ENCODE measurements at places on chromosomes 4 and X.

DNA sequence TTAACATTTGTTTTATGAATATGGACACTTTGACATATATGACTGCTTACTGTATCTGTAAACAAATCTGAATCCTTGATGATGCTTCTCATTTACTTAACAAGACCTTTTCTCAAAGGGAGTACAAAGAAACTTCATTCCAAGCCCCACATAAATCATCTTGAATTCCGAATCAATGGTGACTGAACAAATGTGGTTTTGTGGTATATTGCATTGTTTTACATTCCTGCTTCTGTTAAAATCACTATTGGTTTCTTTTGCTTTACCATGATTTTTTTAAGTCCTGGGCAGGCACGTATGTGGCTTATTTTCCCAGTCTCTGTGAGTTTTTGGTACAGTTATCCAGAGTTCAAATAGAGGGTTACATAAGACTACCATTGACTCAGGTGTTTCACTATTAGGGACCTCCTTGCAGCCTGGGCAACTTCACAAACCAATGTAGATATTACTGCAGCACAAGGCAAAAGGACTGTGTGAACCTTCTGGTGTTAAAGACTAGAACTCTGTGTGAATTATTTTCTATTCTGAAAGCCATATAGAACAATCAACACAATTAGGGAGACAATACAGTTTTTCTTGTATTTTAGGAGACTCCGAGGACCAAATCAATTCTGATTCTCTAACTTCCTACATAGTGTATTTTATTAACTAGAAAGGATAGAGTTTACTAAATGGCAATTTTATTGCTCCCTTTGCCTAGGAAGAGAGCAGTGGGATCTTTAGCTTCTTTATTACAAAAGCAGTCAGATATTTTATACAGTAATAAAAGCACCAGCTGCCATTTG is 196.4 kb downstream of the GALNTL6 start:
- no peak for DNase-seq

DNA sequence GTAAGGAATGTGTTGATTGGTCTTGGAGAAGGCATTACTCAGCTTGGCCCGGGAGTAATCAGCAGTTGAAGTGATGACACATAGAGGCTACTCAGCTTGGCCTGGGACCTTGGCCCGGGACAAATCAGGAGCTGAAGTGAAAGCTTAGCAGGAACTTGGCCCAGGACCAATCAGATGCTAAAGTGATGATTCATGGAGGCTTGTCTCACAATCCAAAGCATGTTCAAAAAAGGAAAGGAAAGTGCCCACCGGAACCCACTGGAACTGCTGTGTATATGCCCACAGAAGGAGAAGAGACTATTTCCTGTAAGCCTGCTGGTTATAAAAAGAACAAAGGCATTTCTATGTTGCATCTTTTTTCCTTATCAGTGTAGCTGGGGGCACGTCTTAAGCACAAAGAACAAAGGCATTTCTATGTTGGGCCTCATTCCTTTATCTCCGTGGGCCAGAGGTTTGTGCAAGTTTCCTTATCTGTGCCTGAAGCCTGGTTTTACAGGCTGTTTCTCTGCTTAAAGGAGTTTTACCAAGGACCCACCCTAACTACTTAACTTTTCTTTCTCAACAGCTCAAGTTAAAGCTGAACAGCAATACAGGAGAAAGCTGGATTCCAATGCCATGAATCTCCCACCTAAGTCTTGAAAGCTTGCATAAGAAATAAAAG is 1176.7 kb downstream of the NLGN4X start:
- no peak for DNase-seq

DNA sequence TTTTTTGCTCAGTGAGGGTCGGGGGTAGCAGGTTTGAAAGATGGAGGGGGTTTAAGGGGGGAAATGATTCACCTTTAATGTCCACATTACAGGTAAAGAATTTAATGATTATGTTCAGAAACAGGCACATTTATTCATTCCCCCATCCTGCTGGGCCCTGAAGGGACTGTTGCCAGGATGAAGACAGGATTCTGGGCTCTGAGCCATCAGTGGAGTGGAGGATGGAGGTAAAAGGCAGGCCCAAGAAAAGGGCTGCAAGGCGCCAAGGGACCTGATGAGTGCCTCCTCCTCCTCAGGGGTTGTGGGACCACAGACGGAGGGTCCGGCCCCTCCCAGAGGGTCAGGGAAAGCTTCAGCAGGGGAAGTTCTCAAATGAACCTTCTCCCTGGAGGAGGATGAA is 40.4 kb upstream of the PROM1 start:
- no peak for DNase-seq

DNA sequence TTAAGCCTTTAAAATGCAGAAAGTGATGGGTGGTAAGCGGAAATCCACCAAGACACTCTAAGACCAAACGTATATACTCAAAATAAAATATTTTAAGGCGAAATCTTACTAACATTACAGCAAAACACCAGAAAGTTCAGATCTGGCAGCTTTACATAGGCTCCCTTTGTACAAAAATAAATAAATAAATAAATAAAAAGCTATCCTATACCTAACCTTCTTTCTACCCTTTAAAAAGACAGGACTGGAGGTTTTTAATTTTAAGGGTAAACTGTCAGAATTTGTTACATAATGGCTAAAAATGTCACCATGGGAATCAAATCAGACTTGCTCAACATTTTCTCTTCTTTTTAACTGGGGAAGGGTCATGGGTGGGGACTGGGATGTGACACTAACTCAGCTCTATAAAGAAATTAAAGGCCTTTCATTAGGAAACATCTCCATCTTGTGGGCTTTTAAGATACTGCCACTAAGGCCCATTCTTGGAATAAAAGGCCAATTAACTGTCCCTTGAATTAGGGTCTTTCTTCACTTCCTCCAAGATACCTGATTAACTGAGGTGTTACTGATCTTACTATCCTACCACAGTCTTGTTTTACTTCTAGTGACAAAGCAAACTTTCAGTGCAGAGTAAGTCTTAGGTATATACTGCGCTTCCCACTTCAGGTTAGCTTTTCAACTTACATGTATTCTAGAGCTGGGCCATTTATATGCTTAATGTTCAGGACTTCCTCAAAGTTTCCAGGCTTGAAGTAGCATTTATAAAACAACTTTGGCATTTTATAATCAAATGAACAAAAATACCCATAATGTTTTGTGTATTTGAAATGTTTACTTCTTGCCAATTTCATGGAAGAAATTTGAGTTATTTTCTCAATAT is 13.3 kb downstream of the HNRNPD start:
- DNase-seq, result no peak

DNA sequence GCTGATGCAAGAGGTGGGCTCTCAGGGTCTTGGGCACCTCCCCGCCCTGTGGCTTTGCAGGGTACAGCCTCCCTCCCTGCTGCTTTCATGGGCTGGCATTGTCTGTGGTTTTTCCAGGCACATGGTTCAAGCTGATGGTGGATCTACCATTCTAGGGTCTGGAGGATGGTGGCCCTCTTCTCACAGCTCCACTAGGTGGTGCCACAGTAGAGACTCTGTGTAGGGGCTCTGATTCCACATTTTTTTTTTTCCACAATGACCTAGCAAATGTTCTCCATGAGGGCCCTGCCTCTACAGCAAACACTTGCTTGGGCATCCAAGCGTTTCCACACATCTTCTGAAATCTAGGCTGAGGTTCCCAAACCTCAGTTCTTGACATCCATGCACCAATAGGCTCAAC is 657.9 kb upstream of the CT83 start:
- DNase-seq, result no peak

GRCh38 chr4:156523991-156524390 is 447.6 kb downstream of the PDGFC start:
- no peak for DNase-seq

DNA sequence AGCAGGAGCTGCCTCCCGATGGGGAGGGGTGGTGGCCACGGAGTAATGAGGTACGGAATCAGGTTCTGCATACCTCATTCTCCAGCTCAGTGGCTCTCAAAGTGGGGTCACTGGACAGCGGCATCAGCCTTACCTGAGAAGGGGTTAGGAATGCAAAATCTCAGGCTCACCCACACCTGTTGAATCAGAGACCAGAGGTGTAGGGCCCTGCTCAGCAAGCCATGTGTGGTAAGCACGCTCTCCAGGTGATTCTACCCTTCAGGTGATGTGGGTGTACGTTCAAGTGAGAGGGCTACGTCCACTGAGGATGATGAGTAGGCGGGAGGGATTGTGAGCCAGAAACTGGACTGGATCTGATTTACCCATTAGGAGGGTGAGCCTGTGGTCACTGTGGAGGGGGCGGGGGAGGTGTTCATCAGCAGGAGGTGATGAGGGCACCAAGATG is 65.8 kb downstream of the ANAPC4 start:
- DNase-seq, result no peak

GRCh38 chrX:27728291-27728690 is 79.5 kb upstream of the MAGEB10 start:
- DNase-seq, result no peak

GRCh38 chrX:131399678-131400428 is 110.7 kb upstream of the IGSF1 start:
- no peak for DNase-seq

GRCh38 chrX:99266255-99266654 is 1143.8 kb downstream of the PCDH19 start:
- no peak for DNase-seq

DNA sequence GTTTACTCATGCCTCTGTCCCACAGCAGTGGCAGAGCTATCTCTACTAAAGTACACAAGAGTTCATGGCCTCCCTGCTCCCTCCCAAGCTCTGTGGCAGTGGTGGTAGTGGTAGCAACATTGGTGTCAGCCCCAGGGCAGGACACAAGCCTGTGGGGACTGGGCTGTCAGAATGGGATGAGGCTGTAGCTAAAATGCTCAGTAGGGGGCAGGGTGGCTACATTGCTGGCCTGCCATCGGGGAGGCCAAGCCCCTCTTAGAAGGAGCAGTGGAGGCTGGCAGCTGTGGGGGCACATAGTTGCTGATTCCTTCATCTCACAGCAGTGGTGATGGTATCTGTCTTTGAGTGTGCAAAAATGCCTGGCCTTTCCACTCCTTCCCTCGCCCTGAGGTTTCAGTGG is 461.7 kb downstream of the PCDH18 start:
- no peak for DNase-seq

DNA sequence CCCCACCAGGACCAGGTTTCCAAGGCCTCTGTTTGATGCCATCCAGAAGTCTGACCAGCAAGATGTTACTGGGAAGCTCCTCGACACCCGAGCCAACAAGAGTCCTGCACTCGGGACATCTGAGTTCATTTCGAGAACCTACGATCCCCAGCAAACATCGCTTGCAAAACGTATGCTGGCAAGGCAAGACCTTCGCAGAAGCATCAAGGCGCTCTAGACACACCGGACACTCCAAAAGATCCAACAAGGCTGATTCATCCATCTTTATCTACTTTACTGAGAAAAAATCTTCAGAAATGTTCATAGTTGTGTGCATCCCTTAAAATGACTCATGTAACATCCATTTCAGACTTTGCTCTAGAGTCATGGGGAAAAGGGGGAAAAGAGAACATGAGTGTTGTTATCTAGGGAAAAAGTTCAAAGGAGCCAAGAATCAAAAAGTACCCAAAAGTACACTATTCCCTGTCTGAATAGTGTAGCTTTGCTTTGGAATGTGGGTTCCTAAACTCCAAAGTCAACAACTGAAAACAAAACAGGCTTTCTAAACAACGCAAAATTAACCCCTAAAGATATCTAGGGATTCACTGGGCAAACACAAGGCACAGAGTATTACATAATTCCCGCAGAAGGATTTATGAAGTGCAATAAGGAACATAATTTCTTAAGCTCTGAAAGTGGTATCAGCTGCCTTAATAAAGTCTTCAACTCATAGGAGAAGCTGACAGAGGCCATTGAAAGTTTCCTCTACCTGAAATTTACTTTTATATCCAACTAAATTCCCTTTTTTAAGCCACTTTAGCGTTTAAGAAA is 1.6 kb downstream of the SH3RF1 start:
- no peak for DNase-seq
